Fibroblast of skin of scalp (primary cell): ENCODE measurements at places on chromosomes 4 and X.

DNA sequence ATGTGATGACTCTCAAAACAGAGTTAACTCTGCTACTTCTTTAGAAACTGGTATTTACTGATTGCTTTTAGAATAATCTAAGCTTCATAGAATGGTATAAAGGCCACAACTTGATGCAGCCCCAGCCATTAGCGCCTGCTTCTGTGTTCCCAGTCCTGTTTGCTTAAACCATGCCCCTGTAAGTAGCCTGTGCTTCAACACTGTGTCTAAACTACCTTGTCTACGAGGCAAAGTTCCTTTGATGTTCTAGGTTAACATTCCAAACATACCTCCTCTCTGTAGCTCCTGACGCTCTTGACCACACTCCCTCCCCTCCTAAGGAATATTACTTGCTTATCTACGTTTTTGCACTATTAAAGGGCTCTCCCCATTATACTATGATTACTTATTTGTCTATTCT, 352.5 kb upstream of the ADGRL3 start:
- no peak for DNase-seq

- DNase-seq, result no peak
These were observed 44.4 kb downstream of the FIP1L1 start for GRCh38 chr4:53421791-53422190.

DNA sequence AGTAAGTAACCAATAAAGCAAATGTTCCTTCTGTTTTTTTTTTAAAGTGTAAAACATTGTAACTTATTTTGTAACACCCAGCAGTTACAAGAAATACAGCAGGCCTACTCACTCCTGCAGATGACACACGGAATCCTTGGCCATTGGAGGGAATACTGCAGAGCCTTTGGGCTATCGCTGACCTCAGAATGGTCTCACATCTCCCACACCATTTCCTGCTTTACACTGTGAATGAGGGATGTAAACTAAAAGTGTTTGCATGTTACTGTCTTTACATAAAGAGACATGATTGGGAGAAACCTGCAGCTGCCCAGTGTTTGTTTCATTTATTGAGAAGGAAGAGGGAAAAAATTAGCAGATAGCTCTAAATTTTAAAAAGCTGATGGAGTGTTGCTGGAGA, 64.1 kb downstream of the USP46 start:
- no peak for DNase-seq

DNA sequence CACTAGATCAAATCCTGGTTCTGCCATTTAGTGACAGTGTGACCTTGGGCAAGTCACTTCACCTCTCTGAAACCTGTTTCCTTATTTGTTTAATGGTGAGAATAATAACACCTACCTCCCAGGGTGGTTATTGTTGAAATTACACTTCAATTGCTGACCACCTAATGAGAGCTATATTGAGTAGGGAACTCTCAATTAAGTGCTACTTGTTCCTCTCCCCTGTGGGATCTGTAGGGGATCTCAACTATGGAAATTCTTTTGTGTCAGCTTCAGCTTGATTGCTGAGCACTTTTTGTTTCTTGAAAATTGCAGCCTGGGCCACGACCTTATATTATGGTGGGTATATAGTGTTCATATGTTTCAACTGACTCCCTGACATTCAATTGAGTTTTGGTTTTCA, 102.1 kb downstream of the SHROOM4 start:
- DNase-seq, result no peak

- DNase-seq, result peak; percentile 27
These were observed 487 bp downstream of the TBCK start for GRCh38 chr4:106315476-106315967.

DNA sequence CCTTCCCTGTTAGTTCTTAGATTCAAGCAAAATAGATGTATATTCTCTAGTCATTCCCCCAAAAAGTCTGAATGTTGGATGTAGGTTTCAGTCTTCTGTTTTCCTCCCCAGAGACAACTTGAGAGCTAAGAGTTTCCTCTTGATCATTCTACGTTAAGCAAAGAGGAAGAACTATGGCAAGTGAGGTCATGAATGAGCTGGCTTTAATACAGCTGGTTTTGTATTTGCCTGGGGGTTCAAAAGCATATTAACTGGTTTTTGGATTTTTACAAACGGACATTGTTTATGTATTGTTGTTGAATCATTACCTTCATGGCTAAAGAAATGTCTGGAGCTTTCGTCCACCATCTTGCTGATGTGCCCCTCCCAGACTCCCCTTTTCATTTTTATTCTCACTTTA, 916.7 kb upstream of the POU3F4 start:
- no peak for DNase-seq

GRCh38 chr4:3047464-3048286, 26.7 kb downstream of the HTT-AS start:
- DNase-seq, result peak; percentile 40

DNA sequence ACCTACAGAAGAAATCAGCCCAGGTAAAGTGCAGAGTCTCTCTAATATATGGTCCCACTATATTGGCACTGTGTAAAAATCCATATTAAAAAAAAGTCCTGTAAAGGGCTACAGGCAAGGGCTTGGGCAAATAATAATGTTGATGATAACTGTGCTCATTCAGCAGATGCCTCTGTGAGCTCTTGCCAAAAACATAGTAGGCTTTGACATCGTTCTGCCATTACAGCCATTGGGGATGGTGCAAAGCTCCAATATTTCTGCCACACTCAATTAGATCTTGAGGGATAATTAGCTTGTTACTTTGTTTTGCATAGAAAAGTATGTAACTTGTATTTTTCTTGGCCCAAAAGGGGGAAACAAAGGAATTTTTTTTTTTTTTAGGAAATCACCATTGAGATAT, 645.5 kb upstream of the FAM241A start:
- no peak for DNase-seq

GRCh38 chrX:108322234-108322633, 116.0 kb downstream of the COL4A6 start:
- no peak for DNase-seq

DNA sequence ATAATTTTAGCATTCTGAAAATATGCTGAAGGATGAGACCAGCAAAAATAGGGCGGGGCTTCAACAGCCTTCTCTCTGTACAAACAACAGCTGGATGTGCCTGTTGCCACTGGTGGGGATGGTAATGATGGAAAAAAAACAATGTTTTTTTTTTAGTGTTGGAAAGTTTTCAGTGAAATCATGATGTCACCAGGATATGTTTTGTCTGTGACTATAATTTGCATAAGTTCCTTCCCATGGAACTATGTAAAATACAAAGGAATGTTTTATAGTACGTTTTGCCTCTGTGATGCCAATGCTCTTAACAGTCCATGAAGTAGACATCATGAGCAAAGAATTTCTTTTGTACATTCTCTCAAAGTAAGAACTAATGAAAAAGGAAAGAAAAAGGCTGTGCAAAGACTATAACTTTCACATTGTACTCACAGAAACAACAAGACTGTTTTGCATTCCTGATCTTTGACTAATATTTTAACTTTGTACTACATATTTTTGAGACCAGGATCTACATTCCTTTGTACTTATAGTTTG, 589.7 kb downstream of the SPRY1 start:
- DNase-seq, result peak; percentile 97

DNA sequence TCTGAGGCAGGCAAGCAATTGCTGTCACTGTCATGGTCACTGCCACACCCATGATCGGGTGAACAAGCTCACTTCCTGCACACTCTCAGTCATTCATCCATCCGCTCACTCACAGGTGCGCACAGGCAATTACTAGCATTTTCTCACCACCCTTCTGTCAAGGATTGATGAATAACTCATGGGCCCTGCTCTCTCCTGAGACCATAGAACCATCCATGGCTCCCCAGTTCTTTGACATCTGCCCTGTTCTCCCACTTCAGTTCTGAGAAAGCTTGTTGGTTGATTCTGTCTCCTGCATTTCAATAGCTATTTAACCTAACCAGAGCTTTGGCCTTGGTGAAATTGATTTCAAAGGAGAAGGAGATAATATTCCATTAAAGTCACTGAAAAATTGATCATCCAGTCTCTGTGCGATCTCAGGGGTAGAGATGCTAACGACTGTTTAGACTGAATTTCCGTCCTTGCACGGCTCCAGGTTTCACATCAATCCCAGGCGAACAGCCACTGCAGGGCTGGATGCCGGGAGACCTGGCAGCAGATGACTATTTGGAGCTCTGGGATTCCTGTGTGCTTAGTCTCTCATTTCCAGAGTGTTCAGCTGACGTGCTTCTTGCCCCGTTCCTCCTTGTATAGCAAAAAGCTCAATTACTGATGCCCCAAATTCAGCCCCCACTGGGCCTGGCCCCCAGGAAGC, 36.9 kb upstream of the ADRA2C start:
- DNase-seq, result peak; percentile 56

DNA sequence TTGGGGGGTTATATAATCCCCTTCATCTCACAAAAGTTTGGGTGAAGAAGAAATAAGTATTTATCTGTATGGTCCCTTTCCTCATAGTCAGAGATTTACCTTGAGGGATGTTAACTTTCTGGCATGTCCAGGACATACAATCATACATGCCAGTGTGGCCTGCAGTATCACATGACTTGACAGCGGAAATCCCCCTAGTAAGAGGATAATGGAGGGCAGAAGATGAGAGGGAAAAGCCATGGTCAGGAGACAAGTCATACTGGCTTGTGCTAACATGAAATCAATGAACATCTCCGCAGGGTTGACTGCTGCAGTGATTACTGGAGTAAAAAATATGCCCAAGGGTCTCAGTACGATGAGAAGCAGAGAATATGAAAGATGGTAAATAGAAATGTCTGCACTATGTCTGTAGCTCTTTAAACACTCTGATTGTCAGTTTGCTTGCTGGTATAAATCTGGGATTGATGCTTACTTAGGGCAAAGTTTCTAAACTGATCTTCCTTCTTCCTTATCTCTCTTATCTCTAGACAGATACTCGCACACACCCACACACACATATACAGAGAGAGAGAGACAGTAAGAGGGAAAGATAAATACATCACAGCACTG, 1385.6 kb upstream of the ADGRL3 start:
- DNase-seq, result no peak

DNA sequence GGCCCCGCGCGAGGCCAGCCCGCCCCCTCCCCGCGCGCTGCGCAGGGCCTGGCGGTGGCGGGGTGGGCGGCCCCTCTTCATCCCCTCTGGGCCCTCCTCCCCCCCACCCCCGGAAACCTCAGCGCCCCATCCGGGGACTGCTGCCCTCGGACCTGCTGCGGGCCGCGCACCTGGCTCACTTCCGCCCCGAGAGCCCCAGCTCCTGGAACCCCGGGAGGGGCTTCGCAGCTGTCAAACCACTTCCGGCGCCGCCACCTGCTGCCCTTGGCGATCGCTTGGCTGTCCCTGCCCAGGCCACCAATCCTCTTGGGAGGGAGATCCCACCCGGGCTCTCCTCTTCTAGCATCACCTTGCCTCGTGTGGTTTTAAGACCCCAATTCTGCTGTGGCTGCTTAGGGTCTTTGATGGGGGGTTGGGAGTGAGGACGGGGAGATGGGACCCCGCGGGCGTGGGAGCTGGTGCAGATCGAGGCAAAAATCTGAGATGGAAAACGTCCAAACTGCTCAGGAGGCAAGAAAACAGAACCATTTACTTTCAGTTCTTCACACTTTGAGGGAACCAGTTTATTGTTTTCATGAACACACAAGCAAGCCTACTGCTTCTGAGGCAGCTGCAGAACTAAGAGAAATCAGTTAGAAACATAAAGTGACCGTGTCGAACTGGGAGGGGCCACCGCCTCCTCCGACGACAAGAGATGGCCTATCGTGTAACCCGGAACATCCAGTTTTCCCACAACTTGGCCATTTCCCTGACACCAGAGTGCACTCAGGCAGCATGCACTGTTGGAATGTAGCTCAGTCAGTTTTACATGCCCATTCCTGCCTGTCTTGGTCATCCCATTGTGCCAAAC, 754 bp downstream of the MTMR1 start:
- peak; percentile 71 for DNase-seq

DNA sequence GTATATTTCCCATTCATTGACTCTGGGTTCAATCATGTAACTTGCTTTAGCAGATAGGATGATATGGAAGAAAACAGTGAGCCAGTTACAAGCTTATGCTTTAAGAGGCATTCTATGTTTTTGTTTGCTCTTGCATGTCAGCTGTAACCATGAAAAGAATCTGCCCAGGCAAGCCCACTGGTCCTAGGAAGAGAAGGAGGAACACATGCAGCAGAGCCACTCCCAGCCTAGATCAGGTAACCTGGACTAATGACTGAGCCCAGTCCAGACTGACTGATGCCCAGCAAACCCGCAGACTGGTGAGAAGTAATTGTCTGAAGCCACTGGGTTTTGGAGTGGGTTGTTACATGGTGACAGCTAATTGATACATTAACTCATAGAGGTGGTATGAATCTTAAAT, 167.9 kb downstream of the COL4A6 start:
- no peak for DNase-seq

DNA sequence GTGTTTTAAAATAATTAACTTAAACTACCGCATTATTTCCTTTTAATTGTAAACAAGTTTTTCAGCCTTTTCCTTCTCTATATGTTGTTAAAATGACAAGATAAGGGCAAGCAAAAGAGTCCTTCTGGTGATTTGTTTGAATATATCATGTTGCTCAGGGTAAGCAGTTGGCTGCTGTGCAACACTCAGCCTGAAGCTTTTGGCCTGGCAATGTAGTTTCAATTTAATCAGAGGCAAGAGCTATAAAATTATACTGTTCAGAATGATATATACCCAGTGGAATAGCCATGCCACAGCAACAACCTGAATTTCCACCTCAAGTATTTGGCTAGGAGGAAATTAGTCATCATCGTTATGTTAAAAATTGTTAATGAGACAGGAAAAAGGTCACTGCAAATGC, 53.4 kb downstream of the GRXCR1 start:
- no peak for DNase-seq

GRCh38 chr4:155590796-155591585, 75.7 kb upstream of the GUCY1A1 start:
- DNase-seq, result no peak

- DNase-seq, result no peak
These were observed 287.7 kb downstream of the STIM2 start for GRCh38 chr4:27148211-27148895.

GRCh38 chr4:175784986-175785525, 27.0 kb downstream of the GPM6A start:
- no peak for DNase-seq

GRCh38 chr4:85769009-85769408, 294.1 kb downstream of the ARHGAP24 start:
- no peak for DNase-seq

DNA sequence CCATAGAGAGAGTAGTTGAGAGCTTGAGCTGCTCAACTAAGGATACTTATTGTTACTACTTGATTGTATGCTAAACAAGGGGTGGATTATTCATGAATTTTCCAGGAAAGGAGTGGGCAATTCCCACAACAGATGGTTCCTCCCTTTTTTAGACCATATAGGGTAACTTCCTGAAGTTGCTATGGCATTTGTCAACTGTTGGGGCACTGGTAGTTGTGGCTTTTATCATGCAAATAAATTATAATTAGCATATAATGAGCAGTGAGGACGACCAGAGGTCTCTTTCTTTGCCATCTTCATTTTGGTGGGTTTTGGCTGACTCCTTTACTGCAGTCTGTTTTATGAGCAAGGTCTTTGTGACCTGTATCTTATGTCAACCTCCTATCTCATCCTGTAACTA, 1403.5 kb upstream of the PABPC4L start:
- DNase-seq, result no peak

- no peak for DNase-seq
These were observed 177.0 kb downstream of the FAM13A start for GRCh38 chr4:88879991-88880390.

- no peak for DNase-seq
These were observed 179.1 kb upstream of the NDST4 start for GRCh38 chr4:115292320-115293092.
